Stimulated activated CD8-positive, alpha-beta memory T cell treated with anti-CD3 and anti-CD28 coated beads, Interleukin-15, amount 100 ng/mL, for 4 hours (primary cell): ENCODE measurements at places on chromosomes 3 and 15.

- DNase-seq: no peak
Measured at GRCh38 chr15:83380059-83380458, 67.1 kb upstream of the SH3GL3 start.

- no peak for DNase-seq
Measured at GRCh38 chr15:90221246-90221900, 12.4 kb downstream of the CIB1 start.

DNA sequence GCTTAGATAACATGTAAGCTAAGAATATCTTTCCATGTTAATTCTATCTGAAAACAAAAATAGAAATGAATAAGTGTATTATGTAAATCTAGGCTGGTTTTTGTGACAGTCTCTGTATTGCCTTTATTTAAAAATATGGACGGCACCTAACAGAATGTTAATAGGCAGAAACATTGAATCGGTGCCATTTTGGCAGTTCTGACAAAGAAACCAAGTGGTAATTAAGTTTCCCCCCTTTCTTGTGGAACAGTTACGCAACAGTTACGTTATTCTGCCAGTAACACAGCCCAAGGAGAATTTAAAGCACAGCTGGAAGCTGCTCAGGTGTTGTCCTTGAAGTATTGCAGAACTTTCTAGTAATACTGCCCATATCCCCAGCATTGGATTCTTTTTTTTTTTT, 21.5 kb downstream of the LARS2 start:
- no peak for DNase-seq

DNA sequence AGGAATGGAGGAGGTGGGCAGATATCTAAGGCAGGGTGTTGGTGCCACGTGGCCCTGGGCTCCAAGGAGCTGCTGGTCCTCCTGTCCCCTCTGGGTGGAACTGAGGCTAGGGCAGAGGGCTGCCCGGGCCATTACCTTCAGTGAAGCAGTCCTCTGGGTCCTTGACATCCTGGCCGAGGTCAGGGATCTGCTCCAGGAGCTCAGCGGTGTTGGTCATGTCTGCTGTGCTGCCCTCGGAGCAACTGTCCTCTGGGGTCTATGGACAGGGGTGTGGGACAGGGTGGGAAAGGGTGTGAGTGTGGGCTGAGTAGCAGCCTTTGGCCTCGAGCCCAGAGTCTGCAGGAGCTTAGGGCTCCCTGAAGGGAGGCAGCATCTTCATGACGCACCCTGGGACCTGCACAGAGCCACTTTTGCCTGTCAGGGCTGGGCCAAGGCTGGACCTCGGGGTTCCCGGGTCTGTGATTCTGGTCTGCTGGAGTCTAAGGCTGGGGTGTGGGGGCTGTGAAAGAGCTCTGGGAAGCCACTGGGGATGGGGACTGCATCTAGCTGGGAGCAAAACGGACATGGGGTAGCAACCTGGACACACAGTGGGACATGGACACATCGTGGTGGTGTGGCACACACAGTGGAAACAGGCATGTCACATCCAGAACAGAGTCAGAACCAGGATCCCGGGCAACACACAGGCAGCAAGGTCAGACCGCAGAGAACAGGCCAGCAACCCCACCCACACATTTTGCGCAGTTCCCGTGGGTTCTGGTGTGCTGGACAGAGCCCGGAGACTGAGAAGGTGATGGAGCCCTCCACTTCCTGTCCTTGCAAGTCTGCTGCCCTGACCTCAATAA, 72.7 kb downstream of the SCN5A start:
- no peak for DNase-seq

GRCh38 chr15:80530737-80531365, 126.7 kb downstream of the ARNT2 start:
- DNase-seq: no peak

GRCh38 chr3:43105596-43106292, at the start of gene POMGNT2:
TSS of gene POMGNT2 (minus strand) at chr3:43106079. CDS start at chr3:43081431, 24,648 bp downstream.
- peak; percentile 74 for DNase-seq

DNA sequence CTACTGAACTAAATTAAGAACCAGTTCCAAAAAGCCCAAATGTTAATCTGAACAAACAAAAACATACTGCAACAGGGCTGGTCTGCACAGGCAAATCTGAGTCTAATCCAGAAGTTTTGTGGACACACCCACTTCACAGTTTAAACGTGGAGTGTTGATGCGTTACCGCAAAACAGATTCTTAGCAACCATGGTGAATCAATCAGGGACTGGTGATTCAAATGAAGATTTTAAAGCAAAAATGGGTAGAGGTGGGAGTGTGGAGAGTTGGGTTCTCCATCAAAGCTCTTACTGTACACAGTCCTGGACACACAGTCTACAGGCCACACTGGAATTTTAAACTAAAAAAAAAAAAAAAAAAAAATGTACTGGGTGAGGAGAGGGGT, 5.2 kb downstream of the ANXA2 start:
- no peak for DNase-seq
